ENCODE measurements at places on chromosomes 7 and 10.

DNA sequence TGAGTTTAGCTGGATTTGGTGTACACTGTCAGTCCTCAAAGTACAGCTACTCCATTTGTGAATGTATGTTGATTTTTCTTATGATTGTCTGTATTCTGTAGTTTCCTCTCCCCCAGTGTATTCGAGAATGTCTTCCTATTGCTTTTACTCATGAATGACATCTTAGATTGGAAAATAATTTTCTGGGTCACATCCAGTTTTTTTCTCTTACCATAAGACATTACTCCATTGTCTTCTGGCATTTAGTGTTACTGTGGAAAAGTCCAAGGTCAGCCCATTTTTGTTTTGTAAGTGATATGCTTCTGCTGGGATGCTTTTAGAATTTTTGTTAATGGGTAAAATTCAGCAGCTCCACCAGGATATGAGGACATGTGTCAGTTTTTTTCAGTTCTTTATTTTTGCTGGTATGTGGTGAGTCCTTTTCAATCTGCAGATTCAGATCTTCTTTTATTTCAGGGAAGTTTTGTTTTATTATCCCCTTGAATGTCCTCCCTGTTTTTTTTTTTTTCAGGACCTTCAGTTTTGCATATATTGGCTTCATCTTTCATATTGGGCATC lies 33.6 kb downstream of the WAC start:
- DNase-seq, result no peak

DNA sequence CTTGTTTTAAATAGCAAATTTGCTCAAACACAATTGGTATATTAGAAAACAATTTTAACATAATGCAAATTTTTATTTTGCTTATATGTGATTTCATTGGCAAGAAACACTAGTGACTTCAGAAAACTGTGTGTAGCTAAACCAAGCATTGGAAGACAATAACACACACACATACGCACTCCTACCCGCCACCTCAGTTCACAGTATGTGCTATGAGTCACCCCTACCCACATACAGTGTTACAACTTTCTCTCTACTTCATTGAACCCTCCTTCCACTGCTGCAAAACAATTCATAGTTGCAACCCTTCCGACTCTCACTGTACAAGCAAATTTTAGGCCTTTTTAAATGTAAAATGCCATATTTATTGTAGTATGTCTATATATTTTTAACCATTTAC lies 119.9 kb upstream of the THSD7A start:
- no peak for DNase-seq

GRCh38 chr7:76272851-76273497 lies 29.5 kb upstream of the HSPB1 start:
- no peak for DNase-seq

- no peak for DNase-seq
These were observed 87.8 kb upstream of the KLF6 start for GRCh38 chr10:3872712-3873329.

GRCh38 chr7:108403597-108404217 lies 52.5 kb downstream of the NRCAM start:
- DNase-seq, result no peak

- no peak for DNase-seq
These were observed 67.8 kb upstream of the ATP6V0A4 start for GRCh38 chr7:138865843-138866242.

GRCh38 chr10:81280497-81281479 lies 594.2 kb upstream of the NRG3 start:
- no peak for DNase-seq

GRCh38 chr7:126211875-126212274 lies 1040.9 kb downstream of the GRM8 start:
- DNase-seq, result no peak

GRCh38 chr10:131936736-131937135 lies 35.9 kb downstream of the PPP2R2D start:
- DNase-seq, result no peak

DNA sequence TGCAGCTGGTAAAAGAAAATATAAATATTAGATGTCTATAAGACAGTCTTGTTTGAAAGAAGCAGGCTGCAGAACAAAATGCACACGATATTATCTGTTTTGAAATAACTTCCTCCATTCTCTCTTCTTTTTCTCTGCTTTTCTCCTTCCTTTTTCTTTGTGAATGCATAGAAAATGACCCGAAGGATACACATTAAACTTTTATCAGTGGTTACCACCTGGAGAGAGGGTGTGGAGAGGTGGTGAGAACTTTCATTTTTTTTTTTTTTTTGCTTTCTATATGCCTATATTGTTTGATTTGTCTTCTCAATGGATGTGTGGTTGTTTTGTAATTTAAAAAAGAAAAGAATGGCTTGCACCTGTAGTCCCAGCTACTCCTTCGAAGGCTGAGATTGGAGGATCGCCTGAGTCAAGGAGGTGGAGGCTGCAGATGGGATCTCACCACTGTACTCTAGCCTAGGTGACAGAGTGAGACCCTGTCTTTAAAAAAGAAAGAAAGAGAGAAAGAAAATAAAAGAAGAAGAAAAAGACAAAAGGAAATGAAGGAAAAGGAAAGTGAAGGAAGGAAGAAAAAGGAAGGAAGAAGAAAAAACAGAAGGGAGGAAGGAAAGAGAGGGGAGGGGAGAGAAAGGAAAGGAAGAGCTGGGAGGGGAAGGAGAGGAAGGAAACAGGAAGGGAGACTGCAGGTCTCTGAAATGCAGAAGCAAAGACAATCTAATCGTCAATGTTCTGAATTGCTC lies 64.4 kb downstream of the SAMD9 start:
- no peak for DNase-seq

- no peak for DNase-seq
These were observed 21.3 kb downstream of the AVL9 start for GRCh38 chr7:32516551-32517100.

GRCh38 chr10:30542895-30543288 lies 86.7 kb downstream of the LYZL2 start:
- no peak for DNase-seq

DNA sequence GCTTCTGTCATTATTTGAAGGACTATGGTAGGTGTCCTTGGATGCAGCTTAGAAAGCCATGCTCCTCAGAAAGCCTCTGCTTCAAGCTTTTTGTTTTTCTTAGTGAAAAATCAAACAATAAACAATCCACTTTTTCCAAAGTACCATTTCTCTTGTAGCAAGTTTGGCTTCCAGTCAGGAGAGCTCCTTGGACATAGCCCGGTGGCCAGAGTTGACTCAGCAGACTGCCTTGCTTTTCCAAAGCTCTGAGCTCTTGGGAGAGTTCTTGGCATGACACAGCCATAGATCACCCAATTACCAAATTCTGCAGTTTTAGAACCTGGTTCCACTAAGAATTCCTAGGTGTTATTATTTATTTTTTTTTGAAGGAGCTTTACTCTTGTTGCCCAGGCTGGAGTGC lies 189.4 kb upstream of the MTPN start:
- DNase-seq, result no peak

DNA sequence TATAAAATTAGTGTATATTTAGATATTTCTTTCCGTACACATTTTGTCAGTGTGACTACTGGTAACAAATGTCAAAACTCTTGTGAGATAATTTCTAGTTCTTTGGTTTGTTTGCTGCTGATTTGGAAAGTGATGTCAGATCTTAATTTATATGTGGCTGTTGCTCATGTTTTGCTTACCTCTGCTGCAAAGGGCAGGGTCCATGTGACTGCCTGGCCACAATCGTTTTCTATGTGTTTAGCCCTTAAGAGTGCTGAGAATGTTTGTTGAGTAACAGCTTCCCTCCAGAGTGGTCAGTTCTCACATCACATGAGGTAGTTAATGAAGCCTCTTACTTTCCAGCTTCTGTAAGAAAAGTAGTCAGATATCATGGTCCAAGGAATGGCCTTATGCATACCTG lies 4.2 kb downstream of the NRBF2 start:
- DNase-seq, result no peak

DNA sequence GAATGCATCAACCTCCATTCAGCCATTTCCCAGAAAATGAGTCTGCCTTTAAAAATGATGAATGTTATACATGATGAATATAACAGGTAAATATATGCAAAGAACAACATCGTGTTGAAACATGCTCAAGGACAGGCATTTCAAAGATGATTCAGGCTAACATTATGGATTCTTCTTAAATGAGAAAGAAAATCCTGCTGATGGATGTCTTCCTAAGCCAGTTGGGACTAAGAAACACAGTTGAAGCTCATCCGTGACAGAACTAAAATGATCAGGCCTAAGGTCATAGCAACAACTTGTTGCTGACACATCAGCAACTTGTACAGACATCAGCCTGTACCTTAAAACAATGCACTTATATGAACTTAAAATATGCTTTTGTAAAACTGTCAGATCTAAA lies 267.9 kb downstream of the MAGI2 start:
- DNase-seq, result no peak

DNA sequence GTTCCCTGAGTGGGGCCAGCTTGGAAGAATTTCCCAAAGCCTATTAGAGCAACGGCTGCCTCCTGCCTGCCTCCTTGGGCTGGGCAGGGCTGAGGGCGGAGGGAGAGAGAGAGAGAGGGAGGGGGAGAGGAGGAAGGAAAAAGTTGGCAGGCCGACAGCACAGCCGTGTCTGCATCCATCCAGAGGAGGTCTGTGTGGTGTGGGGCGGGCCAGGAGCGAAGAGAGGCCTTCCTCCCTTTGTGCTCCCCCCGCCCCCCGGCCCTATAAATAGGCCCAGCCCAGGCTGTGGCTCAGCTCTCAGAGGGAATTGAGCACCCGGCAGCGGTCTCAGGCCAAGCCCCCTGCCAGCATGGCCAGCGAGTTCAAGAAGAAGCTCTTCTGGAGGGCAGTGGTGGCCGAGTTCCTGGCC lies at the start of gene AQP1:
Gene AQP1, plus strand, starts transcription at position 293 of the 409 bp plus-strand sequence. Its CDS starts 57 bp downstream, at position 350.
- DNase-seq, result no peak

DNA sequence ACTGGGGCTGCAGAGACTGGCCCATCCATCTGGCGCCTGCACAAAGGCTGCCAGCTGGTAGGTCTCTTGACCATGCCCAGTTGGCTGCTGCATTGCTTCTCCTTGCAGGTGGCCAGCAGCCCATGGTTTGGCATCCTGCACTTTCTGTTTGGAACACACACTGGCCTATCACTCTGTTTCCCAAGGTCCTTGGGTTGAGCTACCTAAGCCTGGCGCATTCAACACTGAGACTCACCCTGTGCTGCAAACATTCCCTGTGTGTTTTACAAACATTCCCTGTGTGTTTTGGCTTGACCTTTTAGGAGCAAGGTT lies 55.5 kb downstream of the TACR2 start:
- no peak for DNase-seq

DNA sequence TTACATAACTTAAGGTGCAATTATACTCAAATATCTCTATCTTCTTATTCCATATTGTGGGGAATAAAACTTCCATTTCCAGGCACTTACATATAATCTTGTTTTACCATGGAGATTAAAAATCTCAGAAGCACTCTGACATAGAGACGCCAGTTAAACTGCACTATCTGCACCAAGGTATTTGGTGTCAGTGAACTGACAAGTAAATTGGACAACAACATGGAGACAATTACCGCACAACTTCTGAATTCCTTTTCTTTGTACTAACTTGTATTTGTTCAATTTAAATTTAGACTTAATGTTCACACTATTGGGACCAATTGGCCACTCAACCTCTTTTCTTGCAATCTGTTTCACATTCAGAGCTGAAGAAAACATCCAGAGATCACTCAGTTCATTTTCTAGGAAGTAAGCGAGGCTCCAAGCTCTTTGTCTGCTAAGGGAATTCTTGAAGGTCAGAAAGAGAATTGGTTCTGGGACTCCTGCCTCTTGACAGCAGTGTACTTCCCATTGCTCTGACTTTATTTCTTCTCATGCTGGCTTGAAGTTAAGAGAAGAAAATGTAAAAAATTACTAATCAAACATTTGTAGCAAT lies 184.7 kb downstream of the CHCHD3 start:
- DNase-seq, result no peak
